ENCODE measurements at places on chromosomes 7 and 10. TPM values are rescaled to one million over a fixed set of nuclear protein-coding genes. Genes with fewer than 3 reads are reported as not detected.

The CCL24 gene
- not detected for total RNA-seq

The NAT16 gene
- total RNA-seq, result 1.6 TPM

The CPA2 gene
- total RNA-seq, result 0.52 TPM

The VGF gene
- total RNA-seq, result 1.1 TPM

The AKR1C8 gene
- not detected for total RNA-seq

The IFIT3 gene
- 29.3 TPM for total RNA-seq

The DHTKD1 gene
- total RNA-seq, result 22.2 TPM

The FOXI2 gene
- total RNA-seq, result 0.21 TPM

The ADAM22 gene
- total RNA-seq, result 22.3 TPM

The AGBL3 gene
- total RNA-seq, result 1.0 TPM

The DYDC2 gene
- 0.85 TPM for total RNA-seq

The AKR1C1 gene
- 30.7 TPM for total RNA-seq

The BLVRA gene
- 11.3 TPM for total RNA-seq

The GIMAP4 gene
- total RNA-seq, result 0.32 TPM

The CLEC5A gene
- 0.10 TPM for total RNA-seq

The SVOPL gene
- total RNA-seq, result 0.08 TPM

The CFTR gene
- total RNA-seq, result not detected

The CYP17A1 gene
- total RNA-seq, result 0.93 TPM

The OR9A2 gene
- 1.5 TPM for total RNA-seq

The BMPER gene
- 3.5 TPM for total RNA-seq

The A1CF gene
- 0.38 TPM for total RNA-seq

The ZC3HAV1 gene
- total RNA-seq, result 42.8 TPM

The INA gene
- total RNA-seq, result 36.4 TPM

The EBLN1 gene
- not detected for total RNA-seq

The GPER1 gene
- 2.4 TPM for total RNA-seq

The SNCG gene
- total RNA-seq, result 192 TPM

The SYPL1 gene
- 15.2 TPM for total RNA-seq

The OR2A1 gene
- total RNA-seq, result 0.09 TPM

The PIP4K2A gene
- total RNA-seq, result 32.4 TPM

The FGL2 gene
- 3.5 TPM for total RNA-seq

The HOXA4 gene
- 18.9 TPM for total RNA-seq

The RAB19 gene
- total RNA-seq, result not detected

The CRTAC1 gene
- 8.0 TPM for total RNA-seq

All from motor neuron (in vitro differentiated cells).